ENCODE measurements at places on chromosomes 2 and 18.

GRCh38 chr2:114085992-114086391, 196.1 kb downstream of the ACTR3 start:
- no peaks in the 10 kb centered on the region for H3K4me1 ChIP-seq
- H3K4me3 ChIP-seq, result no peak overlapping the region
- H3K36me3 ChIP-seq, result no peaks in the 10 kb centered on the region
- H3K27ac ChIP-seq, result no peak overlapping the region

GRCh38 chr2:181457741-181458425, 697 bp downstream of the ITGA4 start:
- peak; percentile 68 for DNase-seq
- peak overlapping the region; percentile 86 for H3K4me3 ChIP-seq
- peaks cover 74% of the 10 kb centered on the region for H3K27me3 ChIP-seq

GRCh38 chr2:217886720-217887309, 116.0 kb downstream of the TNS1 start:
- no peaks in the 10 kb centered on the region for H3K4me1 ChIP-seq
- peaks cover 30% of the 10 kb centered on the region for H3K36me3 ChIP-seq
- no peak for DNase-seq
- peak overlapping the region; percentile 17 for H3K27ac ChIP-seq
- no peaks in the 10 kb centered on the region for H3K27me3 ChIP-seq

DNA sequence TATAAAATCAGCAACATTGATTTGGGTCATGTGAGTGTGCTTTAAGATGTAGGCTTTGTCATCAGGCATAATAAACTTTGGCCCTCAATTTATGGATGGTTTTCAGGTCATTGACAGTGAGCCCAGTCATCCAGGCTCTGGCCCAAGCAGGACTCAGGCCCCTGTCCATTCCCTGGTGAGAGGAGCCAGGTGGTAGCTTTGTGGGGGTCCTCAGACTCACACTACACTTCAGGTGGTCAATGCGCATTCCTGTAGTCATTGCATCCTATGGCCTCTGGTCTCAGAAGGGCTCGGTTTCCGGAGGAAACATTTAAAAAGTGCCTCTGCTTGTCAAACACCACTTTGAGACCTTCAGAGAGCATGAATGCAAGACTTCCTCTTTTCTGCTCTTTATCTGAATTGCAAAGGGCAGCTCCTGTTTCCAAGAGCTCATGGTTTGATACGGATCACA, 20.2 kb downstream of the LGALSL start:
- H3K4me3 ChIP-seq, result no peak overlapping the region
- no peak for DNase-seq
- peaks cover 3% of the 10 kb centered on the region for H3K27me3 ChIP-seq
- peaks cover 4% of the 10 kb centered on the region for H3K4me1 ChIP-seq
- no peak overlapping the region for H3K27ac ChIP-seq
- no peaks in the 10 kb centered on the region for H3K36me3 ChIP-seq

- H3K4me3 ChIP-seq, result no peak overlapping the region
- H3K4me1 ChIP-seq, result peaks cover 5% of the 10 kb centered on the region
- H3K27ac ChIP-seq, result no peak overlapping the region
Observed at GRCh38 chr2:188051706-188052105, 240.0 kb upstream of the GULP1 start.

GRCh38 chr2:62675062-62675461, 30.5 kb upstream of the EHBP1 start:
- H3K27me3 ChIP-seq, result no peaks in the 10 kb centered on the region
- DNase-seq, result no peak
- no peak overlapping the region for H3K27ac ChIP-seq
- peaks cover 4% of the 10 kb centered on the region for H3K4me1 ChIP-seq
- H3K36me3 ChIP-seq, result no peaks in the 10 kb centered on the region

DNA sequence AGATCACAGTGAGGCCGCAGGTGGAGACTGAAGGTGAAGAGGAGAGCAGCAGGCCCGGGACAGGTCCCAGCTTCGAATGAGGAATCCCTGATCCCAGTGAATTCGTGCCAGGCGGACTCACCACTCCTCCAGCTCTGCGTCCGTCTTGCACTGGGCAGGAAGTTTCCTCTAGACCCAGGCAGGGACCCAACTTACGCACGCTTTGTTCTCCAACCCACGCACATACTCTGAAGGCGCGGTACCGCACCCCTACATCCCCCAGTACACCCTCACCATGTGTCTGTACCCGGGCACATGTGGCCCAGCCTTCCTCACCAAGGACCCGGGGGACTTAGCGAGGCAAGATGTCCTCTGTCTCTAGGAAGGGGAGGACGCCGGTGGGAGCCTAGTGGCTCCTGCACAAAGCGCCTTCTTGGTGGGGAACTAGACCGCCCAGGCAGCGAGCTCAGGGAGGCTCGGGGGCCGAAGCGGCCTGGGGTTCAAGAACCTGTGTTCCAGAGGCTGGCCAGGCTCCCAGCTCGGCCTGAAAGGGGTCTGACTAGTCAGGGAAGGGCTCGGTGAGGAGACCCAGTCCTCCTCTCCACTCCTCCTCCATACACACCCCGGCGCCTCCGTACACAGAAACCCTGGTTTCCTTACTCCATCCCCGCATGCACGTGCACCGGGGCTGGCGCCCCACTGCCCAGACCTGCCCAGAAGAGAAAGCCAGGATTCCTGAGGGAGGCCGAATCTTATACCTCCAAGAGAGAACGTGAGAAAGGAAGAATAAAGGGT, 38.3 kb upstream of the ATP6V1B1 start:
- peak; percentile 66 for DNase-seq
- peaks cover 96% of the 10 kb centered on the region for H3K27me3 ChIP-seq
- no peak overlapping the region for H3K27ac ChIP-seq
- H3K4me1 ChIP-seq, result peaks cover 6% of the 10 kb centered on the region
- peaks cover 4% of the 10 kb centered on the region for H3K36me3 ChIP-seq

GRCh38 chr18:45980229-45980628, 13.1 kb upstream of the EPG5 start:
- no peaks in the 10 kb centered on the region for H3K36me3 ChIP-seq
- no peak overlapping the region for H3K27ac ChIP-seq
- H3K4me1 ChIP-seq, result no peaks in the 10 kb centered on the region
- no peak overlapping the region for H3K4me3 ChIP-seq
- DNase-seq, result no peak

DNA sequence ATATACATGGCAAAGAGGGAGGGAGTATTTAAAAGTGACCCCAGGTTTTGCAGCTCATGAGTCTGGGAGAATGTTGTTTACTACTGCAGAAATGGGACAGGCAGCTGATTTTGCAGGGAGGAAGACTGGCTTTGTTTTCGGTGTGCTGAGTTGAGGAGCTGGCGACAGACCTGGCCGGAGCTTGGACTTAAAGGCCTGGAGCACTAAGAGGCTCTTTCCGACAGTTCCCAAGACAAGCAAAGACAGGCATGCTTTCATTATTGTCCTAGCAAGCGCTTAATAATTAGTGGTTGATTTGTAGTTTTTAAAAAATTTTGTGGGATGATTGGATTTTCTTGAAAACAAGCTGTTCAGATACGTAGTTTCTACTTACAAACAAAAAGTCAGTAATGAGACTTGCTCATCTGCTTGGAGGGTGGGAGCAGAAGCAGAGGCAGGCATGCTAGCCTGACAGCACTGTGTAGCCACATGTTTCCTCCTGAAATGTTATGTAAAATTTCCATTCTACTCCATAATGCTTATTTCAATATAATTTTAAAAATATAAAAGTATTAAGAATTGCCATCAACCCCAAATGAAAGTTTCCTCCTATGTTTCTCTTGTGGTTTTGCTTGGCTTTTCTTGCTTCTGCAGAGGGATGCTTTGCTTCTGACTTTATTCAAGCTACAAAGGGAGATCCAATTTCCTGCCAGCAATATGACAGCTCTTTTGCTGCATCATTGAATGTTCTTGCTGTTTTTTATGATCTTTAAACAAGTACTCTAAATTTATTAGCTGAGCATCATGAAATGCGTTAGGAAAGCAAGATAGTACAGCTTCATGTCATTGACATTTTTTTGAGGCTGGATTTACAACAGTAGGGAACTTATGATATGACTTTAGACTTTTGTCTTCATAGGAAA, 75.8 kb downstream of the PHLPP1 start:
- peak overlapping the region; percentile 12 for H3K27ac ChIP-seq
- H3K36me3 ChIP-seq, result peaks cover 4% of the 10 kb centered on the region
- H3K27me3 ChIP-seq, result no peaks in the 10 kb centered on the region
- no peak overlapping the region for H3K4me3 ChIP-seq

- no peaks in the 10 kb centered on the region for H3K27me3 ChIP-seq
- H3K27ac ChIP-seq, result no peak overlapping the region
- H3K36me3 ChIP-seq, result no peaks in the 10 kb centered on the region
- H3K4me3 ChIP-seq, result no peak overlapping the region
Observed at GRCh38 chr18:54323970-54324369, 33.7 kb downstream of the STARD6 start.

DNA sequence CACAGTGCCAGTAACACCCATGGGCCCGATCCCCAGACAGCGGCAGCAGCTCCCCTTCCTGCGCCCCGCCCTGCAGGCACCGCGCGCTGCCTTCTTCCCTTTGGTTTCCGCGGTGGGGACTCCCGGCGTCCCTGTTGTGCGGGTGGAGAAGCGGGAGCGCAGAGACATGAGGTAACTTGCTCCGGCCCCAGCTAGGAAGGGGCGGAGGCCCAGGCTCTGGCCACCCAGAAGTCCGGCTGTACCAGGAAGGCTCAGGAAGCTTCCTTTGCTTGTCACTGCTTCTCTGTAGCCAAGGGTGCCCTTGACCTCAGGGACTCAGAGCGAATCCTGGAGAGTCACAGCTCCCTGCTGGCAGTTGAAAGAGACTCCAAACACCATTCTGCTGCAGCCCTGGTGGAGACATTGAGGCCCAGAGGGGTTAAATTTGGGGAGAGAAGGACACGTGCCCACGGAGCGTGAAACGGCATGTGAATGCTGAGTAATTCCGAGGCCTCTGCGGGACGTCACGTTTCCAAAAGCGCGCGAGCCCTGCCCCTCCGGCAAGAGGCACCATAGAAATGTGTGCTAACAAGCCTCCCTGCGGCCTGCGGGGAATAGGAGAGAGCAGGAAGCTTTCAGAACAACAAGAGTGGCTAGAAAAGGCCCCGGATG, 6.7 kb upstream of the ADCY3 start:
- peaks cover 5% of the 10 kb centered on the region for H3K4me1 ChIP-seq
- no peaks in the 10 kb centered on the region for H3K36me3 ChIP-seq
- H3K4me3 ChIP-seq, result no peak overlapping the region
- no peak for DNase-seq
- peaks cover 7% of the 10 kb centered on the region for H3K27me3 ChIP-seq

Data from type B pancreatic cell (in vitro differentiated cells).